NCI-H2171 (cell line): ENCODE measurements at places on chromosomes 2 and 18.

- no peak for DNase-seq
Observed at GRCh38 chr2:61432990-61433389, 37.9 kb downstream of the USP34 start.

DNA sequence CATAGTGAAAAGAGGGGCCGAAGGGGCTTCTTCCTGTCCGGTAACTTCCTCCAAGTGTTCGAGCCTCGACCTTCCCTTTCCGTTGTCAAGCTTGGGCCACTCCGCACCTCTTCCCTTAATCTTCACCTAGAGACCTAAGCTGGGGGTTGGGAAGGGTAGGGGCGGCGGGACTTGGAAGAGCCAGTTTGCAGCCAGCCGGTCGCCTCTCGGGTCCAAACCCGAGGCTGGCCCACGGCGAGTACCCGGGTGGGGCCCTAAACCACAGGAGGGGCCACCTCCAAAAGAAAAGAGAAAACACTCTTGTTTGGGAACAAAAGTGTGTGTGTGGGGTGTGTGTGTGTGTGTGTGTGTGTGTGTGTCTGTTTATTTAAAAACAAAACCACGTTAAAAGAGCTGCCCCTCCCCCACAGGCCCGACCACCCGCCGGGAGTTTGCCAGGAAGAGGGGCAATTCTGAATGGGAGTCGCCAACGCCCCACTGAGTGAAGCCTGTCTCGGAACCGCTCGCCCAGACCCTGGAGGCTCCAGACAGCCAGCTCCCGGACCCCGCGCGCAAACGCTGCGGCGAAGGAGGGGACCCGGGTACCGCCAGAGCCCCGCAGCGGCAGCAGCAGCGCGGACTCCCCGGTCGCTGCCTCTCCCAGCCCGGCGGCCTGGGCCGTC is 488 bp upstream of the RHOB start:
- no peak for DNase-seq

- no peak for DNase-seq
Observed at GRCh38 chr2:55970500-55970899, 46.9 kb upstream of the EFEMP1 start.

DNA sequence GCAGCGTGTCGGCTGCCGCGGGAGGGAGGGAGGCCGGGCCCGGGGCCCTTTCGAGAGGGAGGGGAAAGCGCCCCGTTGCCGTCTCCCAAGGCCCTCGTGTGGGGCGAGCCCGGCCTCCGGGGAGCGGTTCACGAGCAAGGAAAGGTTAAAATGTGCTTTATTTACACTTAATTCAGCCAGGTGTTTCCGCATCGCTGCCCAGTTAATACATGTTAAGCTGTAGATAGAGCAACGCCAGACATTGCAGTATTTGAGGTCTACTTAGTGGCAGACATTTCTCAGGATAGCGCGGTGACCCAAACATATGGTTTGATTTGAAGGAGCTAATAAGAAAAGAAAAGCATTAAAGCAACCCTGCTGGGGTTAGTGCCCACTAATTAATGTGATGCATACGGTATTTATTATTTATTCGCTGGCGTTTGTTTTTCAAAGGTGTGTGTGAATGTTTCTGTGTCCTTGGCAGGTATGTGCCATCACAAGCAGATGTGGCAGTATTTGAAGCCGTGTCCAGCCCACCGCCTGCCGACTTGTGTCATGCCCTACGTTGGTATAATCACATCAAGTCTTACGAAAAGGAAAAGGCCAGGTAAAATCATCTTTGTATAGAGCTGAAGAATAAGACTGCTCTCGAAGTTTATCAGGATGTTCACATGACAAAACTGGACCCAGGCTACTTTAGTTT is 571 bp downstream of the EEF1B2 start:
- DNase-seq, result peak; percentile 82

DNA sequence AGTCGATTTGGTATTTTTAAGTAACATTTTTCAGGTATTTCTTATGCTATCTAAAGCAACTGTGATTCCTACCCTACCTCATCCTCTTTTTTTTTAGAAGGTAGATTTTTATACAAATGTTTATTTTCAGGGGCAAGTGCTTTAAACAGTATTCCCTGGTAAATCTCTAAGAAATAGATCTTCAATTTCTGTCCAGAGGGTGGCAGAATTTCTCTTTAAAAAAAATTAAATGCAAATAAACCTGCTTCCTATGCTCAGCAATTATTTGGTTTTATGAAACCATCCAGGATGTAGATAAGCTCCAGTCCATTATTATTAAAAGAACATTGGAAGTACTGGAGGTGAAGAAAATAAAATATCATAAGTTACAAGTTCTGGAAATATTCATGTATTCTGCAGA is 191.9 kb downstream of the MYO3B start:
- peak; percentile 17 for DNase-seq

DNA sequence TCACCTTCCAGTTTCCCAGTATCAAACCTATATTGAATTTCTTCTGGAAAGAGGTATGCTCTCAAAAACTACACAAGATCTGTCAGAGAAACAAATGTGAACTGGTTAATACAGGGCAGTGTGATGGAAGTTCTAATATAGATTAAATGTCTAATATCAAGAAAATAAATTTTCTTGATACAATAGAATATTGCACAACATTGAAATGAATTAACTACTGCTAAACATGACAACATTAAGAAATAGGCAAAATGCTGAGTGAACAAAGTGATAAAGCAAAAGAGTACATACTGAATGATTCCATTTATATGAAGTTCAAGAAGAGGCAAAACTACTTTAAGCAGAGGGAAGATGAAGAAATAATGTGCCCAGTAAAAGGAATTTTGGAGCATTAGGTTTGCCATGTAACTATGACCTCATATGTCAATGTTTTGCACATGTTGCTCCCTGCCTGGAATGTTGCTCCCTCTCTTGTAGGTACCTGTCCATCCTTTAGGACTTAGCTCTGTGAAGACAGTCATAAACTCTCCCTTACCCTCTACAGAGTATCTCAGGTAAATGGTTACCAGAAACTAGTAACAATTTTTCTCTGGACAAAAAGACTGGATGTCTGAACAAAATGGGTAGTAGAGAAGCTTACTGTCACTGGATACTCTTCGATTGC is 339.0 kb downstream of the RAD51AP2 start:
- DNase-seq, result no peak

- no peak for DNase-seq
Observed at GRCh38 chr2:224248944-224249371, 152.9 kb downstream of the FAM124B start.

GRCh38 chr2:184560603-184561002 is 37.7 kb upstream of the ZNF804A start:
- DNase-seq, result no peak

DNA sequence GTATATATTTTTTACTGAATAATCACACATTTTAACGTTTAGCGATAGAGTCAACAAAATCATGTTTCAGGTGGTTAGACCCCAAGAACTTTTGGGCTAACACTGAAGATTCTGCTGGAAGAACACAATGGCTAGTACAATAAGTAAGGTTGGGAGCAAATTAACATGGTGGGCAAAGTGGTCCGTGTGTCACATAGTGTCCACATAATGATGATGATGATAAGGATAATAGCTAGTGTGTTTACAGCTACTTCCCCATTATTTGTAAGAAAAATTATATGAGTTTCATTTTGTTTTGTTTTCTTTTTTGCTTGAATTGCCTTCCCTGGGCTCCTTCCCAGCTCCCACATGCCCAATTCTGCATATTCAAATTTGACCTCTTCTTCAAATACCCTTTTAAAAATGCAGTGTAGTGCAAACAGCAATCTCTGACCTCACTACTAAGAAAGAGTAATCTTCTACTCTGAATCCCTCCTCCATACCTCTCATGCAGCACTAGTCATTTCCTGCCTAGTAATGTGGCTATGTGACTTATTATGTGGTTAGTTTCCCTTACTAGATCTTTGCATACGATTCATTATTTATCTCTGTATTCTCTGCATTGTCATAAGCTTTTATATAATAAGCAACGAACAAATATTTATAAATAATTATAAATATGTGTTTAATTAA is 16.9 kb upstream of the VPS54 start:
- no peak for DNase-seq

DNA sequence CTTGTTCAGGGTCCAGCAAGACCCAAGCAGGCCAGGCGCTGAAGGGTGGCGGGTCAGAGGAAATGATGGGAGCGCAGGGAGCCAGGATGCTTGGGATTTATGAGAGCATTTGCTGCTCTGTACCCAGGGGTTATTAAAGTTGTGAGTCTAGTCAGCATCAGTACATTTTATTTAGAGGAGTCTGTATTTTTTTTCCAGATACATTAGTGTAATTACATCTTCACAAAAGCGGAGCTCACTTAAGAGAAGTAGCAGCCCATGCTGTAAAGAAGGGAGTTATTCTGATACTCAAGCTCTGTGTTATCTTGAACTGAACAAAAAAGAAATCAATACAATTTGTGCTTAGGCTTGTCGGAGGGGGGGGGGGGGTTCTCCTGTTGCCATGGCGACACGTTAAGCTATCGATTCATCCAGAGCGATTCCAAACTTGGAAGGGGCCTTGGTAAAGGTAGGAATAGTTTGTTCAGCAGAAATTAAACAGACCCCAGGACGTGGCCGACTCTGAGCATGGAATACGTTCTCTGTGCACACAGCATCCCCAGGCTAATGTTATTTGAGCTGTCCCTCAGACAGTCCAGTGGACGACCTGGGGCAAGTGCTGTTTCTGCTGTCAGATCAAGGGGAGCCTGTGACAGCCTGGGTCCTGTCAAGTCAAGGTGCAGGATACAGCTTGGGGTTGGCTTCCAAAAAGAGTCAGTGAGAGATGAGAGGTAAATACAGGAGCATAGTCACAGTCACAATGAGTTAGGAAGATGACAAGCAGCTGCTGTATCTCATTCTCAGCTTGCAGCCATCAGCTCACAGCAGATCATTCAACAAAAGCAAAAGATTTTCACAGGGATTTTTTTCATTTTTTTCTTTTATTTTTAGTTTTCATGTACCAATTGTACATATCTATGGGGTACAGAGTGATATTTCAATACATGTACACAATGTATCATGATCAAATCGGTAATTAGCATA is 387.6 kb downstream of the DCDC2C start:
- DNase-seq, result no peak

DNA sequence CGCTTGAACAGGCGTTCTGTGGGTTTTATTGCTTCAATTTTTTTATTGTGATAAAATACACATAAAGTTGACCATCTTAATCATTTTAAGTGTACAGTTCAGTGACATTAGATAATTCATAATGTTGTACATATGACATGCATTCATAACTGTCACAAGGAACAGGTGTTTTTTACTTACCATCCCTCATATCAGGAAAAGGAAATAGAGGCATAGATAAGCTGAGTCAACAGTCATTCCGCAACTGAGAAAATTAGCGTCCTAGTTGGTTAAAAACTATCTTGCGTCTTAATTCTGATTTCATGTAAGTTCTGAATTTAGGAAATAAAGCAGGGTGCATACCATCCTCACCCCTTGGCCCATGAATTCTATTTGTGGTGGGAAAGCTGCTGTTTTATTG is 36.5 kb downstream of the PLB1 start:
- no peak for DNase-seq

GRCh38 chr2:20013126-20013849 is 820 bp upstream of the MATN3 start:
- DNase-seq, result no peak

- no peak for DNase-seq
Observed at GRCh38 chr2:203603456-203604389, 68.6 kb upstream of the RAPH1 start.

DNA sequence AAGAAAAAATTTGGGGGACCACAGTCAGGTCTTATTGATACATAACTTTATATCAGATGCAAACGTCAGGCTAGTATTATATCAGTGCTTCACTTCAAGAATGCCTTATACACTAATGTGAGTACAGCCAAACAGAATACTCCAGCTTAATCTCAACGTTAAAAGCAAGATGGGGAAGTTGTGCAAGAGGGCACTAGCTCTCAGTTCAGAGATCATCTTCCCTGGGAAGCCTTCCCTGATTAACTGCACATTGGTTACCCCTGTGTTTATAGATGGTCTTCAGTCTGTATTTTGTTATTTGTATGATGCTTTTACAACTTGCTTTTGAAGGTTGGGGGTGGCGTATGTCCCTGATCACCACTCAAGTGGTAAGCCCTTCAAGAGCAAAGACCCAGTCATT is 11.4 kb downstream of the EPAS1 start:
- no peak for DNase-seq

DNA sequence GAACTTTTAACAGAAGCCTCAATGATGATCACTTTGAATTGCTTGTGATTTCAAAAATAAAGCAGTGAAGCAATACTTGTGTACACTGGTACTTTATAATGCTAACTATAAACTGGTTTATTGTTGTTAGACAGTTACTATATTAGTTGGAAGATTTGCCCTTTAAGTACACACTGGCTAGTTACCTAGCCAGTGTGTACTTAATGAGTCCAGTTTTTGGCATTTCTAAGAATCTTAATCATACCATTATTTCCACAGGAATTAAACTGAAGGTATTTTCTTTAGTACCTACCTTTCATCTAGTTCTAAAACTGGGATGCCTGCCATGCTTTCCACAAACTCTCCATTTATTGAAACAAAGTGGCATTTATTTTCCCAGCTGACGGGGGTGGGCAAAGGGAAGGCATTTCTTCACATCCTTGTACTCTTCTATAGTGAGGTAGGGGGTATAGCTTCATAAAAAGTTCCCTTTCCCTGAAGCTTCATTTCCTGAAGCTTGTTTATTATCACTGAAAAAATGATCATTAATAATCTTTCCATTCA is 49.9 kb downstream of the UGP2 start:
- DNase-seq, result no peak

DNA sequence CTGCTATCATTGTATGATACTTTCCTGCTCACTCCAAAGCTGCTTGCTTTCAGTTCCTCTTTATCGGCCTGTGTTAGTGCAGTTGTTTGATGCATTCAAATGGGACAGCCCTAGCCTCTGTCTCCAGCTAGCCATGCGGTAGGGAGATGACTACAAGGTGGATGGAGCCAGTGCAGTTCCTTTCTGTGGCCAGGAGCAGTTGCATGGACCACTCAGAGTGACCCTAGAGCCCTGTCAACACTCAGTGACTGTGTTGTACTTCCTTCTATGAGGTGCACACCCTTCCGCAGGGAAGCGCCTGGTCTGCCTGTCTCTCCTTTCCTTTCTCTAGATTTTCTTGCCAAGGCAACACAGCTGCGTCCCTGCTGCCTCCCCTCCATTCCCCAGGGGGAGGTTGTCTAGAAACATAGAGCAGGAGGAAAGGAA is 33.8 kb downstream of the KCNS3 start:
- peak; percentile 97 for DNase-seq

DNA sequence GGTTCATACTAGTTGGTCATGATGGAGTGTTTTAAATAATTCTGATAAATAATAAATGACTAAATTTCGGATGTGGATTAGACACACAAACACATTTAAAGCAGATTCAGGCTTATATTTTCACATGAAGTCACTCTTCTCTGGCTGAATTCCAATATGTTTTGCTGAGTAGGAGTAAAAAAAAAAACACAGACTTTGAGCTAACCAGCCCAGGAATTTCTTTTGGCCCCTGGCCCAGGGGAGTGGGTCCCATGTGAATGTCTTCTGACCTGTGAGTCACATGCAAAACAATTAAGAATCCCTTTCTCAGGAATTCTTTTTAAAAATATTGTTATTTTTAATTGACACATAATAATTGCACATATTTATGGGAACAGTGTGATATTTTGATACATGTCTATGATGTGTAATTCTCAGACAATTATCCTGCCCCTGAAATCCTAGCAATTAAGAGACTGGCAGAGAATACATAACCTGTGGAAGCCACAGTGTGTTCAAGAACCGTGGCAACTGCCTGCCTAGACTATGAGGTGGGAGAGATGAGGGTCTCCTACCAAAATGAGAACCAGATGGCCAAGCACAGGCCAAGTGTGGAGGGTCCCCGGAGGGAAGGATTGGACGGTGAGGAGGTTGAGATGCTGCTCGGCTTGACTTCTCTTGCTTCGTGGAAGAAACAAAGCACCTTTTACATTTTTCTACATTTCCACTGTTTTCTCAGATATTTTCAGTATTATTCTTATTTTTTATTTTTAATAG is 236.4 kb downstream of the PIEZO2 start:
- DNase-seq, result no peak
